Transverse colon (tissue), 4 donors: ENCODE measurements at places on chromosomes 2 and 18.
A peak's percentile ranks its signal among the peaks of the same experiment; 100 is the strongest.

DNA sequence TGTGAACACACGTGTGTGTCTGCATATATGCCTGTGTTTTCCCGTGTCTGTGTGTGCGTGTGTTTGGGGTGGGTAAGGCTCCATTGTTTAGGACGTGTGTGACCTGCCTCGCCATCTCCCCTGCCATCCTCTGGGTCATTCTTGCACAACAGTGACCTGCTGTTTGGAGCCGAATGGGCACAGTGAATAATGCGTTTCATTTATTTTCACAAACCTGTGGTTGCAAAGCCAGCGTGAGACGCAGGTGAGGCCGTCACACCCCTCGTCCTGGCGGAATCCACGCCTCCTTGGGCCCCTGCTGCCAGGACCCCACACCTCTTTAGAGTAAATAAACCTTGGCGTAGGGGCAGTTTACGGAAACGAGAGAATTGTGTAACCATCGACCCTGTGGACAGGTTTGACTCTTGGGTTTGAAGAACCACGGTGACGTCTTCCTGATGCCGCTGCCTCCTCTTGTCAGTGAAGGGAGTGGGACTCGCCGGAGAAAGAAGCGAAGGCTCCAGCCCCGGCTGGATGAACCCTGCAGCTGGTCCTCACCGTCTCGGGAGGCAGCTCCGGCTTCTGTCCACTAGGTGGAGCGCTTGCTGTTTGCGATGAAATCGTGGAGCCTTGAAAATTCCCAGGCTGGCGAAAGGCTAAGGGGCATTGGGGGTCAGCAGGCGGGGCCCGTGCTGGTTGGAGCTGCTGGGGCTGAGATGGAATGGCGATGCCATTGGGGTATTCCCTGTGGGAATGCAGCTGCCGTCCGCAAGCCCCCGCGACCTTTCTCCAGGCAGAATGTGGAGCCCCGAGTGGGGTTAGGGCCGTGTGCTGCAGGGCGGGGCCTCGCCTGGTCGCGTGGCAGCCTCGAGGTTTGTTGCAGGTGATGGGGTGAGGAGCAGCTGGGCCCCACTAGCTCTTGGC is 81.1 kb downstream of the RTP5 start:
- DNase-seq: peak; percentile 79

DNA sequence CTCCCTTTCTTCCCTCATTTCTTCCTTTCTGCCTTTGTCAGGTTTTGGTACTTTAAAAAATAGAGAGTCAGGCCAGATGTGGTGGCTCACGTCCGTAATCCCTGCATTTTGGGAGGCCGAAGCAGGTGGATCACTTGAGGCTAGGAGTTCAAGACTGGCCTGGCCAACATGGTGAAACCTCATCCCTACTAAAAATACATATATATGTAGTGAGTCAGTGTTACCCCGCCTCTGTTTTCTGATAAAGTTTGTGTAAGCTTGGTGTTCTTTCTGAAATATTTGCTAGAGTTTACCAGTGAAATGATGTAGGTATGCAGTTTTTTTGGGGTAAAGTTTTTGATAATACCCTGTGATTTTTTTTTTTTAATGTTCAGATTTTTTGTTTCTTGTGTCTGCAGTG is 58.8 kb downstream of the DGKD start:
- DNase-seq: no peak

DNA sequence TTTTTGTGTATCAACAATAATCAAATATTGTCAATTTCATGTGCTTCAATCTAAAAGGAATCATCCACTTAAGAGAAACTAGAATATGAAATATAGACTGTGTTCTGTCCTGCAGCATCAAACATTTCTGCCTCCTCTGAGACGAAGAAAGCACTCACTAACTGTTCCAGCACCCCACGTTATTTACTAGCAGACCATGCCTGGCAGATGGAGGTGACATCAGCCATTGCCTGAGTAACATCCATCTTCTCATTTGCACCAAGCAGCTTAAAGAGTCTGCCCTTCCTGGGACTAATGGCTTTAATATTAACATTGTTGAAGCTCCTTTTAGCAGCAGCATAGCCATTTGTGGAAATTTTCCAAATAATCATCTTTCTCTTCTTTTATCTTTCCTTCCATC is 25.7 kb downstream of the SGPP2 start:
- no peak for DNase-seq

GRCh38 chr2:20184067-20184938 is 40.6 kb downstream of the SDC1 start:
- no peak for DNase-seq

GRCh38 chr18:5746844-5747243 is 148.5 kb downstream of the TMEM200C start:
- no peak for DNase-seq

GRCh38 chr2:184599054-184599871 is 934 bp downstream of the ZNF804A start:
- no peak for DNase-seq

GRCh38 chr18:10953672-10954071 is 195.7 kb downstream of the PIEZO2 start:
- DNase-seq: peak; percentile 14
